ENCODE measurements at places on chromosomes 13 and 19.

DNA sequence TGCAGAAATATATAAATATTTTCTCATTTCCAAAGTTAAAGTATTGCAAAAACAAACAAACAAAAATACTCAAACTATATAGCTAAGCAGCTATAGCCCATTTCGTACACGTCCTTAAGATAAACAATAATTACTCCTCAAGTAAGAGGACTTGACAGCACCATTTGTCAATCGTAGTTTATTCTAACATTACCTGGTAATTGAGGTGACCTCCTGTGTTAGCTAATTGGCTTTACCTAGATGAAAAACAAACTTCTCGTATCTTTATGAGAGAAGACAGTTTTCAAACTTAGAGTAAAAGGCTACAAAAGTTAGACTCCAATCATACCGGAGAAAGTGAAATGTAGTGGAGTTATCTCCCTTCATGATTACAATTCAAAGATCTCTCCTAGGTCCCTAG is 1876.1 kb upstream of the PCDH20 start:
- no peak for DNase-seq

GRCh38 chr19:41566001-41566400 is 10.0 kb upstream of the CEACAM21 start:
- DNase-seq: no peak

DNA sequence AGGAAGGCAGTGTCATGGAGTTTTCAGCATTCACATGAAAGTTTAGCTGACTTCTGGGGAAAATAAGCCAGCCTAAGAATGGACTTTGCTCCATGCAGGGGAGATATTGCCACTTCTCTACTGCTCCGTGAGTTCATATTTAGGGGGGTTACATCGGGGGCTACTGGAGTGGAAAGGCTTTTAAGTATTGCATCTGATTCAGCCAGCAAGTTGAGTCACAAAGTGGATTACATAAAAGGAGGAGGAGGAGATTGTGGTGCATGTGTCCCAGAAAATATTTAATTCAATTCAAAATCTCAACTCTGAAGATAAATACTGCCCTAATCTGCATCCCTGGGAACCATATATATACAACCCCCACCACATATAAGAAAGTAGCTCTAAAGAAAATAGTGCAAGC is 617.2 kb downstream of the DCT start:
- no peak for DNase-seq

GRCh38 chr13:36354842-36355623 is 8.8 kb upstream of the SPART start:
- peak; percentile 55 for DNase-seq

- no peak for DNase-seq
Measured at GRCh38 chr19:27774827-27775226, 1438.1 kb downstream of the UQCRFS1 start.

Measured in muscle of back (tissue), 13 donors.